ENCODE measurements at places on chromosomes 2 and 18.
A peak's percentile ranks its signal among the peaks of the same experiment; 100 is the strongest.

GRCh38 chr2:236642584-236643291 lies 73.1 kb downstream of the ACKR3 start:
- no peak for DNase-seq

DNA sequence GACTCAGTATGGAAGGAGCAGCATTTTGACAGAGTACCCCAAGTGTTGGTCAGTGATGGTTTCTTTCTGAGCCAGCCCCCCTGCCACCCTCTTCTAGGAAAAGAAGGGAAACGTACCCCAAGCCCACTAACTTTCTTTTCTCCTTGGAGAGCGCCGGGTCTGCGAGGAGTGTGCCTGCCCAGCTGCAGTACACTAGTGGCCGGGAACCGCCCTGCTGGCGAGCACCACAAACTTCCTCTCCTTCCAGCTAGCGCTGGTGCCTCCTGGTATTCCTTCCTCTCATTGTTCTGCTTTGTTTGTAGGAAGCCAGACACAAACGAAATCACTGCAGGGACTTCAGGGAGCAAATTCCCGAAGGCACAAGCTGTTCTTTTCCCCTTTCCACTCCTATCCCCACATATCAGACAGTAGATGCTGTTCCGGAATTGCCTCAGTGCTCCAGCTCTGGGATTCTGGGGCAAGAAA lies 1.8 kb downstream of the CCDC85A start:
- peak; percentile 32 for DNase-seq

DNA sequence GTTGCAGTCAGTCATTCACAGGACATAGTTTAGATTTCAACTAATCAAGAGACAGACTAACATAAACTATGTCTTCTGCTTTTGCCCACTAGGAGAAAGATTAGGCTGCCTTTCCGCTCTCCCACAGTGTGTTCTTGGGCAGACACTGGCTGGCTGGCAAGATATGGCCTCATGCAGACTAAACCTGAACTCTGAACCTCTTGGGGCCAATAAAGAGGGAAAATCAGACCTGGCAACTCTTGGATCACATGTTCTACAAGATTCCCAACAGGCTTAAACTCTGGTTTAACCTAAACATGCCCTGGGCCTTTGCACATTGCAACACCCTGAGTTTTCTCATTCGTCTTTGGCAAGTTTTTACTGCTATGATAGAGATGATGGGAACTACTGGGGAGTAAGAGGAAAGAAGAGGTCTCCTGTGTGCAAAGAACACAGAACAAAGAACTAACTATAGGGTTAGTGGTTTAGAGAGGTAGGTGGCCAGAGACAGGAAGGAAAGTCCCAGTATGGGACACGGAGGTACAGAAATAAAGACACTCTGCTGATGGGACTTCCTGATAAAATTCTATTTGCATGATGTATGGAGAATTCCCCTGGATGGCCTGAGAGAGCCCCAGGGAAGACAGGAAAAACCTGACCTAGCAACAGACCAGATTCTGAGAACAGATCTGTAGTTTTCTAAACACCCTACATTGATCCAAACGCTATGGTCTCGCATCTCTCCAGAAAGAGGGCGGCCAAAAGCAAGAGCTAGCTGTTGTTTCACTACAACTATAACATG lies 2.0 kb upstream of the ATRAID start:
- peak; percentile 15 for DNase-seq

- DNase-seq, result no peak
Measured at GRCh38 chr2:234193977-234194563, 143.6 kb downstream of the SPP2 start.

DNA sequence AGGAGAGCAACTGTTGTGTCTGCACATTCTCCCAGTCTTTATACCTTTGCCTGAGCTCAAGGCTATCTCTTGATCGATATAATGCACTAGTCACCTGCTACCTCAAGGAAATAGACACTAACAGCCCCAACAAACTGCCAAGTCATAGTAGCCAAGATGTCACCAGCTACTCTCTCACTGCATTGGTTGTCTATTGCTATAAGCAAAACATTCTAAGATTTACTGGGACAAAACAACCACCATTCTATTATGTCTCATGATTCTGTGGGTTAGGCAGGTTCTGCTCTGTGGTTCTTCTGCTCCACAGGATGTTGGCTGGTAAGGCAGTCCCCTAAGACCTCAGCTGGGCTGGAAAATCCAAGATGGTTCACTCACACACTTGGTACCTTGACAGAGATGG lies 28.5 kb upstream of the MLPH start:
- DNase-seq, result no peak
